NCI-H526 treated with DMSO at 0.1 percent for 48 hours (cell line): ENCODE measurements at places on chromosomes 2 and 18.
A peak's percentile ranks its signal among the peaks of the same experiment; 100 is the strongest.

DNA sequence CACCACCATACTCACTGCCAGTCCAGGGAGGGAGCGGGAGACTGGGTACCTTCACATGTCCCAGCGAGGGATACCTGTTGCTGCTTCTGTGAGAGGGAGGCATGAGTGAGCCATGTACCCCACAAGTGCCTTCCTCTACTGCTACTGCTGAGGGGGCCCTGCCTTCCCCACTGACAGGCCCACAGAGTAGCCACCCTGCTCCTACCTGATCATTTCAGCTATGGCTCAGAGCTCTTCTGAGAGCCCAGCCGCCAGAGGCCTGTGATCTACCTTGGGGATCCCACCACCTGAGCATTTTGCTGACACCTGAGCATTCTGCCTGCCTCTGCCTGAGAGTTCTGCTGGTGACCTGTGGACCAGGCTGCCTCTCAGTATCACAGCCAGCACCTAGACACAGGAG is 137.6 kb downstream of the FSIP2 start:
- no peak for DNase-seq

DNA sequence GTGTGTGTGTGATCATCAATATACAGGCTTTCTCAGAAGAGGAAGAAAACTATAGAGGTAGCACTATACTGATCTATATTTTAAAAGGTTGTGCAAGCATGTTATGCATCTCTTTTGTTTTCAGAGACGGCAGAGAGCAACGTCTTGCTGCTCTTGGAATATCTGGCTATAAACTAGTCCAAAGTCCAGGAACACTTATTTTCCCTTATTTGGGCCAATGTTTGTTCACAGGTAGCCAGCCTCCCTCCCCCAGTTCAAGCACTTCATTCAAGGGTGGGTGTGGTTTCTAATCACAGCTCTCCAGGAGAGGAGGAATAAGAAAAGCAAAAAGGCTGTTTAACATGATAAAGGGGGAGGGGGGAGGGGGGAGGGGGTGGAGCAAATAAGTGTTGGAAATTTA is 4.2 kb downstream of the FZD5 start:
- DNase-seq: peak; percentile 59

- no peak for DNase-seq
These were observed 3.6 kb upstream of the DGKD start for GRCh38 chr2:233350708-233351107.

DNA sequence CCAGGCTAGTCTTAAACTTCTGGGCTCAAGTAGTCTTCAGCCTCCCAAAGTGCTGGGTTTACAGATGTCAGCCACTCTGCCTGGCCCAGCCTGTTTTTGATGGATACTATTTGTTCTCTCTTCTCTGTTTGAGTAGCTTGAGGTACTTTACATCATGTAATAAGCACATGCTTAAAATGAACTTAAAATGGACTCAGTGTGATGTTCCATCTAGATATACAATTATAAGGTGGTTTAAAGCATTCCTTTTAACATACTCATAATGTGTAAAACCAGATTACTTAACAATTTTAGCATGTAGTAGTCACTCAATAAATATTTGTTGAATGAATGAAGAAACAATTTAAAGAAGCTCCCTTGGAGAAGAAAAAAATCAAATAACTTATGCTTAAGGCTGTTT is 9.6 kb downstream of the PTPRM start:
- no peak for DNase-seq

- no peak for DNase-seq
These were observed 18.2 kb upstream of the FZD7 start for GRCh38 chr2:202015471-202015870.

- DNase-seq: no peak
These were observed 59.9 kb upstream of the PEX13 start for GRCh38 chr2:60957643-60958042.

DNA sequence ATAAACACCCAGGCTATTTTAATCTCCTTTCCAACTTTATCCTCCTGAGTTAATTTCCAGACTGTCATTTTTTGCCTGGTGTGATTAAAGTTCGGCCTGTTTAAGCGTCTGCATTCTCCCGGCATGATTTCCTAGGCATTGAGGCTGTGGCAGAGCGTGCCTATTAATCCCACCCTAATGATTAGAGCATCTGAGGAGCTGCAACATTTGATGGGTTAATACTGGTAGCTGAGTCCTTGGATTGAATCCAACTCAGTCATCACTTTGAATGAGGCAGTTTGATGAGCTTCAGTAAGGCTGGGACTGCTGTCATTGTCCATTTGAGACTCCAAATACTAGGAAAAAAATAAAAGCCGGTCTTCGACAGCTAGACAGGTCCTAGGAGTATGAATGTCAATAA is 882.5 kb downstream of the SLC4A3 start:
- DNase-seq: no peak

GRCh38 chr2:190217616-190218015 is 102.0 kb downstream of the HIBCH start:
- DNase-seq: no peak

GRCh38 chr18:62088156-62088555 is 98.7 kb downstream of the PIGN start:
- DNase-seq: no peak

DNA sequence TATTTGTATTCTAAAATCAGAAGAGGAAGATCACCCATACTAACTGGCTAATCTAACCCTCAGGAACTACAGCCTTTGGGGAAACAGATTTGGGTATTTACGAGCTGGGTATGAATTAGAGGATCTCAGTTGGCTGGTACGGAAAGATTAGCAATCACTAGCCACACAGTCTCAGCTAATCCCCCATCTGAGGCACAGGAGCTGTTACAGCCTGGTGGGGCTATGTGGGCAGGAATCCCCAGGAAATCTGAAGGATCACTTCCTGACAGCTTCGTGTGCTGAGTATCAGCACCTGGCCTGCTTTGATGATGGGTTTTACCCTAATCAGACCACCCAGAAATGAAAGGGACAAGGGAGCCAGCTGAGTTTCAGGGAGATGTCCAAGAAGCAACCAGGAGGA is 206.3 kb downstream of the AFF3 start:
- DNase-seq: no peak

- DNase-seq: no peak
These were observed 10.5 kb downstream of the DRC1 start for GRCh38 chr2:26412091-26412673.

GRCh38 chr2:101987832-101988231 is 3.9 kb upstream of the IL1R2 start:
- DNase-seq: no peak

DNA sequence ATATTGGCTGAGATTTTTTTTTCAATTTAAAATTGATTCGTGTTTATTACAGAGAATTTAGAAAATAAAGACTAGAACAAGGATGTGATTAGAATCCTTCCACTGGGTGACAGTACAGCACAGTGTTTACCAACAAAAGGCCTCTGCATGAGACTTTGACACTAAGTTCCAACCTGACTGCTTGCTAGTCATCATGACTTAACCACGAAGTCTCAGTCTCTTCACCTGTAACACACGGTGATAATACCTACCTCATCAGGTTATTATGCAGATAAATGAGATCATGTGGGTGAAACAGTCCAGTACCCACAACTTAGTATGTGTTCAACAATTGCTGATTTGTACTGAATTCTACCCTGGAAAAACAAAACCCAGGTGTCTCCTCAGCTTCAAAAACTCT is 151.2 kb downstream of the STK39 start:
- DNase-seq: no peak

- DNase-seq: no peak
These were observed 62.6 kb downstream of the ODC1 start for GRCh38 chr2:10385501-10385900.

GRCh38 chr18:70636991-70637390 is 348.1 kb downstream of the SOCS6 start:
- DNase-seq: no peak

GRCh38 chr2:211128287-211128686 is 571.9 kb downstream of the CPS1 start:
- no peak for DNase-seq

DNA sequence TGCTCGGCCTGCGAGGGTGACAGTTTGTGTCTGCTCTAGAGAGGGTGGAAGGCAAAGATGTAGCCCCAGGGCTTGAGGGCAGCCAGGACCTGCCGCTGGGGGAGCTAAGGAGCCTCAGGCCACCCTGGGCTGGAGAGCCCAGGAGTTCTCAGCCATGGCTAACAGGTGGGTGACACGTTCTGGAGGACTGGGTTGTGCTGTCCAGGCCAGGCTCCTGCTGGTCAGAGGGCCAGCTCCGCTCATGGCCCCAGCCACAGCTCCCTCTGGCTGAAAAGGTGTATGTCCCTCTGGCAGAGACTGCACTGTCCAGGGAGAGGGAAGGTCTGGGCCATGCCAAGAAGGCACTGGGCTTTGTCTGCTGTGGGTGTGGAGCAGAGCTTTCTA is 19.2 kb downstream of the TMEM185B start:
- no peak for DNase-seq

DNA sequence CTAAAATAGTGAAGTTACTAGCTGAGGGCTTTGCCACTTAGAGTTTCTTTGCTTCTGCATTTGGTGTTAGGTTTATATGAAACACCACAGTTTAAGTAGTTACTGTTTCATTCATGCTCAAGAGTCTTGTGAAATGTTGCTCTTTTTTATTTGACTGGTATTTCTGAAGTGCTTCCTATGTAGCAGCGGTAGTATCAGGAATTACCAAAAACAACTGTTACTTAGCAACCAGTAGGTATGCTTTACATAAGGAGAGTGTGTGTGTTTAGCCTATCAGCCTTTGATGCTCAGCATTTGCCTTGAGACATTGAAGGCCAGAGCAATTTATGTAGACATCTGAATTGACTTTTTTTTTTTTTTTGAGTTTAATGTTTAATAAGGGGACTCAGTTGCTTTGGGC is 3.6 kb downstream of the DIS3L2 start:
- no peak for DNase-seq

DNA sequence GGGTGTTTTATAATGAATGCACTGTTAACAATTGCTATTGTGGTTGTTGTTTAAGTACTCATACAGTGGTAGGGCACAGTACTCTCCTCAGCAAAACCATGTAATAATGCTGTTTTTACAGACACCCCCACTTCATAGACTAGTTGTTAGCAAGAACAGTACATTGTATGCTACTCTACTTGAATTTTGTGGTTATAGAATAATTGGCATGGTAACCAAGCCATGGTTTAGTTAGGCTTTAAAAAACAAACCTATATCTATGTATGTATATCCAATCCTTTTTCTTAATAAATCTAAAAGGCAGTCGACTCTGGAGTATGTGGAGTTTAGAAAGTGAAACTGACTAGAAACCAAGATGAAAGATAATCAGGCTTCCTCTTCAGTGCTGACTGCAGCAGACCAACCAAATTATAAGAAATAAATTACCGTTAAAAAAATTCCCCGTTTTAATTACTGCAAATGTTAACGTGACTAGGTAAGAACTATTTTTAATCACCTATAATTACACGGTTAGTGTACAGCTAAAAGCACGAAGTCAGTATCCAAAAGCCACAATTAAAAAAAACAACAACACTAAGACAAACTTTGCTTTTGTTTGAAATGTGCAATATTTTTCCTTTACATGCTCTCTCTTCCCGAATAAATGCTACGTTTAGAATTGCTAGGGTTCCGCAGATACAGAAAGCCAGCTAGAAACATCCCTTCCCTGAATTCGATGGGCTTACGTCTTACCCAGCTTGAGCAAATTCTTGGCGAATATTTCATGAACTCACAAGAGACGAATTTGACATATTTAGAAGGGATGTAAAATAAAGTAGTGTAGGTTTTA is 113.3 kb upstream of the SERTAD2 start:
- DNase-seq: no peak

- DNase-seq: no peak
These were observed 172.2 kb upstream of the ID2 start for GRCh38 chr2:8509621-8510020.

DNA sequence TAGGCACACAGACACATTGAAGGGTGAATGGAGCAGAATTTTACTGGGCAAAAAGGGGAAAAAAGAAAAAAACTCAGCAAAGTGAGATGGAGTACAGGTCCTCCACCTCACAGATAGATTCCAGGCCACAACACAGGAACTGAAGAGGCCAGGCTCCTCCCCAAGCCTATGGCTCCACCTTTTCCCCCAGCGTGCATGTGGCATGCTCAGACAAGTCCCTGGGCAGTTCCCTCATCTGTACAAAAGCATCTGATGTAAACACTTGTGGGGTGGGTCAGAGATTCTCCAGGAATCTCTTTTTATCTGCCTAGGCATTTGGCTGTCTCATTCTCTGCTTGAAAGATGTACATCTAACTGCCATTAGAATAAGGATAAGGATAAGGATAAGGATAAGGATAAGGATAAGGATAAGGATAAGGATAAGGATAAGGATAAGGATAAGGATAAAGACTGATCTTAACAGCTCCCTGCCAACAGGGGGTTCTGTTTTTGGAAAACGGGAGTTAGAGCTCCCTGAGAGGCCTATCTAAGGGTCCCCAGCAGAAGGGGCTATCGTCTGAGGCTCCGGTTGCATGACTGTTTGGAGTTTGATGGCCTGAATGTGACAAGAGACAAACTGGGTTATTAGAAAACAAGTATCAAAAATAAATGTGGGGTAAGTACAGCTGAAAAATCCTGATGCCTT is 17.2 kb upstream of the ASXL3 start:
- no peak for DNase-seq

DNA sequence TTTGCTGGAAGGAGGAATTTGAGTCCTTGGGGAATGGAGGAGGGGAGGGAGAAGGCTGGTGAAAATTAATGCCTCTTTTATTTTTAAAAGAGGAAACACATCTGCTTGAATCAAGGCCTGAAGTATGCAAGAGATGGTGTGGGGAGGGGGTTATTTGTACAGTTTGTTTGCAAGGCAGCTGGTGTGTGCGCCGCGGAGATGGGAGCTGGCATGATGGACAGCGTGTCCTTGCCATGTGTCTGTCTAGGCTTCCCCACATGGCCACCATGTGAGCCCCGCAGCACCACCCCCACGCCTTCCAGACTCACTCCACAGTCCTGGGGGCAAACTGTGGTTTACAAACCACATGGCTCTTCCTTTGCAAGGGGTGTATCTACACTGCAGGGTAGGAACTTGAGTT is 154.8 kb upstream of the APCDD1 start:
- no peak for DNase-seq

DNA sequence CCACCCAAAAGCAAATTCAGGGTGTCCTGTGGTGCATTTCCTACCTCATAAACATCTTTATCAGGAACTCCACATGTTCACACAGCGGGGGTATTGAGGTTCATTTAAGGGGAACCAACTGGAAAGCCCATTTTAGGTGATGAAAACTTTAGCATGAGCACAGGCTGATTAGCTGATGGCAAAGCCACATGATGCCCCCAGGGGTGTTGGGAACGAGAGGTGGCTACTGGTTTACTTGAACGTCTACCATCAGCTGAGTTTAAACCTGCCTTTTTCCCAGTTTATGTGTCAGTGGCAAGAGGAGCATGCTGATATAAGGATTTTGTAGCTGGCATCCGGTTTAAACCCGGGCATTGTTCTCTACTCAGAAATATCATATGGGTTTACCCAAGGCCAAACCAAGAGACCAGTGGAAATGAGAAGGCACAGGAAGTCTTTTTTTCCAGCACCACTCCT is 54.5 kb upstream of the UPP2 start:
- DNase-seq: no peak

GRCh38 chr18:75198036-75198435 is 10.9 kb downstream of the PTGR3 start:
- DNase-seq: no peak

GRCh38 chr18:44601447-44601846 is 79.2 kb upstream of the SETBP1 start:
- no peak for DNase-seq
